Left ventricle myocardium superior (tissue), 1 donor: ENCODE measurements at places on chromosomes 3 and 15. TPM values are rescaled to one million over a fixed set of nuclear protein-coding genes. Genes with fewer than 3 reads are reported as not detected.

DNA sequence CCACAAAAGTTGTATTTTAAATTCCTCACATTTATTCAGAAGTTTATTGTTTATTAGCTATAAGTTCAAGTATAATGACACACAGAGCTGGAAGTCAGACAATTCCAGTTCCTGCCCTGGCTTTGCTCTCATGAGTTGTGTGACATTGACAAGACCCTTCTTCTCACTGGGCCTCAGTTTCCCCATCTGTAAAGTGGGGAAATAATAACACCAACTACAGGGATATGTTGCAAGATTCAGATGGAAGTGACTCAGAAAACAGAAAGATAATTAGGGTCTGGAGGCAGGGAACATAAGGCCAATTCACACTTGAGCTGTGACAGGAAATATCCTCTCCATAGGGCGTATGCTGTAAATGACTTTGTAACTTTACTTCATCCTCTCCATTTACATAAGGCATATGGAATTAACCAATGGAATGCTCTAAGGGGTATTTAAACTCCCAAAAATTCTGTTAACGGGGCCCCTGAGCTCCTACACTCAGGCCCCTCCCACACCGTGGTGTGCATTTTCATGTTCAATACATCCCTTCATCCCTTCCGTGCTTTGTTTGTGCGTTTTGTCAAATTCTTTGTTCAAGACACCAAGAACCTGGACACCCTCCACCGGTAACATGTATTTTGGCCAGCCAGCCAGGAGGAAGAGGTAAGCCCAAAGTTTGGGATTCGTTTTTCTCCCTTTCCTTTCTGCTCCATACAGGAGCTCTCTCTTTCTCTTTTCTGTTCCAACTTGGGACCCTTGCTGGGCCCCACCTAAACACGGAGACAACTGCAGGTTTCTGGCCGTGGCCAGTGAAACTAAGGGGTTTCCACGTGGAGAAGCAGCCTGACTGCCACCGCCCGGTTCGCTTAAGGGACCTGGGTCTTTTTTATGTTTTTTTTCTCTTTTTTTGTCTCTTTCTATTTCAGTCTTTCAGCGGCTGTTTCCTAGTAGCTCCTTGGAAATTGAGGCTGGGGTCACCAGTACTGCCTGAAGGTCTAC, 16.9 kb downstream of the CYP11A1 start:
- DNase-seq, result no peak

GRCh38 chr3:71090207-71090606, 493.3 kb downstream of the FOXP1 start:
- DNase-seq, result no peak

The HHLA2 gene
- not detected for total RNA-seq

GRCh38 chr3:50445919-50446318, 57.5 kb downstream of the CACNA2D2 start:
- DNase-seq, result no peak

The DHFR2 gene
- 3.5 TPM for total RNA-seq

The ACP3 gene
- 1.1 TPM for total RNA-seq

The CCDC39 gene
- total RNA-seq, result not detected

DNA sequence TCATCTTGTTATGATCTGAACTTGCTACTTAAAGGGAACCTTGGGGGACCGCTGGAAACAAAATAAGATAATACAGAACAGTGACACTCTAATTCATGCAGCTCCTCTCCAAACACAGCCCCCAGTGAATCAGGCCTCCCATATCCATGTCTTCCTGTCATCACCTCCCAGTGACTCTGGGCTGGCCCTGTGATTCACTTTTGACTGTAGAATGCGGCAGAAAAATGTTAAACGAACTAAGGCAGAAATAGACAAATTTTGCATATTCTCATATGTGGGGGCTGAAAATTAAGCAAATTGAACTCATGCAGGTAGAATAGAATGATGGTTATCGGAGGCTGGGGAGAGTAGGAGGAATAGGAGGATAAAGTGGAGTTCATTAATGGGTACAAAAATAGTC, 20.2 kb upstream of the GADL1 start:
- no peak for DNase-seq

The PAQR5 gene
- 1.7 TPM for total RNA-seq

The CDHR4 gene
- not detected for total RNA-seq

GRCh38 chr3:53255775-53256703, at the start of gene TKT:
TSS of gene TKT (minus strand) at chr3:53256022. CDS start at chr3:53255942, 80 bp downstream.
- DNase-seq, result peak; percentile 95

DNA sequence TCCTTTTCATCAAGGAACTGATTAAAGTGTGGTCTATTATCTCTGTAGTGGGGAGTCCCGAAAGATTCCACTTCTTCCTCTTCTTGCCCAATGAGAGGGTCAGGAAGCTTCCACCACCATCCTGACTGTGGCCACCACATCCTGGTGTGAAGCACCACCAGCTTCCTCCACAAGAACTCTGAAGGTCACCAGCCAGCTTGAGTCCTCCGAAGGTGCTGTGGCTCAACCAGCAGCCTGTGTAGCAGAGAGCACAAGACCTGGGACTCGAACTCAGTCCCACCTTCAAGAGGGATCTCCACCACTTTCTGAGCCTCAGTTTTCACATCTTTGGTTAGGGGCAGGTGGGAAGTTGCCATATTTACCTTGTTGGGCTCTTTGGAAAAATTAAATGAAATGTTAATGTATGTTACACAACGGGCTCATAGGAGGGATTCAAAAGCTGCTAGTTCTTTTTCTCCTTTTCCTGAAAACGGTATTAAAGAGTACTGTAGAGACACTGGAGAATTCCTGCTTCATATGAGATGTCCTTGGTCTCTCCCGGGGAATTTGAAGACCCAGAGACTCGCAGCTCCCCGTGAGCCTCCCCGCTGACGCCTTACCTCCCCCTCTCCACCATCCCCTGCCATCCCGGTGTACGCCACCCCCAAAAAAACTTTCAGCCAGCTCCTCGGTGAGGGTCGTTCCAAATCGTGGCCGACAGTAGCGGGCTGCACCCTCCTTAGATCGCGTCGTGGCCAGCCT, 816 bp upstream of the ACAN start:
- DNase-seq, result no peak

DNA sequence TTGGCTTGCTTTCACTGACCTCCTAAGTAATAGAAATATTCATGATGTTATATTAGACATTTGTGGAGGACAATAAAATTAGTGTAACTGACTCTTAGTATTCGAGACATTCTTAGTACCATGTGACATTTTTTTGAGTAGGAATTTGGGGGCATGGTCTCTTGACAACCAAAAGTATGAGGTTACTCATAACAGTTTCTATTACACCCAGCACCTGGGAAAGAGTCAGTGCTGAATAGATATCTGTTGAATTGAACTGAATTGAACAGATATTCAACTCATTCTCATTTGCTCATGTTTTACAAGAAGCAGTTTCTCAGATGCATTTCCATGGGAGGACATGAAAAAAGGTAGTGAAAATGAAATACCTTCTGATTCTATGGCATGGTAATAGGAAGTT, 84.4 kb downstream of the CMSS1 start:
- DNase-seq, result no peak
